ENCODE measurements at places on chromosomes 2 and 18. TPM values are rescaled to one million over a fixed set of nuclear protein-coding genes. Genes with fewer than 3 reads are reported as not detected.

The CAMKMT gene
- 12.6 TPM for total RNA-seq

The ABCG5 gene
- not detected for total RNA-seq

The NGEF gene
- 5.3 TPM for total RNA-seq

The ACKR3 gene
- total RNA-seq: 132 TPM

The PAX8 gene
- total RNA-seq: 0.19 TPM

The SNTG2 gene
- 5.2 TPM for total RNA-seq

The SLC30A3 gene
- total RNA-seq: 1.4 TPM

The CCDC141 gene
- 6.7 TPM for total RNA-seq

The GBX2 gene
- not detected for total RNA-seq

The MRO gene
- total RNA-seq: 2.3 TPM

The RBKS gene
- total RNA-seq: 1.5 TPM

The ACADL gene
- 9.7 TPM for total RNA-seq

The HOXD1 gene
- 0.48 TPM for total RNA-seq

The HAAO gene
- total RNA-seq: 15.0 TPM

The DCC gene
- total RNA-seq: 3.2 TPM

The RBM44 gene
- 0.60 TPM for total RNA-seq

The GAL3ST2 gene
- not detected for total RNA-seq

The ABCG8 gene
- total RNA-seq: not detected

The ARPC2 gene
- total RNA-seq: 258 TPM

The LRRTM4 gene
- total RNA-seq: 1.2 TPM

The CXCR4 gene
- 8.3 TPM for total RNA-seq

The DRC1 gene
- total RNA-seq: not detected

The MLPH gene
- 6.0 TPM for total RNA-seq

The NT5C1B gene
- total RNA-seq: not detected

The FBXO15 gene
- not detected for total RNA-seq

The AQP12A gene
- total RNA-seq: not detected

The MROH2A gene
- not detected for total RNA-seq

The CD226 gene
- 1.6 TPM for total RNA-seq

The NEU4 gene
- not detected for total RNA-seq

The THSD7B gene
- 1.2 TPM for total RNA-seq

The NETO1 gene
- 0.62 TPM for total RNA-seq

The PLB1 gene
- total RNA-seq: 3.2 TPM

The GALNT13 gene
- total RNA-seq: 6.2 TPM

The POTEI gene
- not detected for total RNA-seq

The RSAD2 gene
- 6.9 TPM for total RNA-seq

Measured in posterior vena cava (tissue), 2 donors.